BE2C (cell line): ENCODE measurements at places on chromosomes 6 and 20.

- no peak for DNase-seq
Observed at GRCh38 chr6:125872259-125872921, 81.6 kb downstream of the NCOA7 start.

- no peak for DNase-seq
Observed at GRCh38 chr6:152697634-152698033, at the start of gene MYCT1. Gene MYCT1 (plus strand): TSS chr6:152697897. CDS start chr6:152697903, 6 bp downstream.

GRCh38 chr6:72522735-72523141, 99.1 kb upstream of the KCNQ5 start:
- DNase-seq, result peak; percentile 19

GRCh38 chr6:6251555-6252280, 68.7 kb downstream of the F13A1 start:
- DNase-seq, result no peak

DNA sequence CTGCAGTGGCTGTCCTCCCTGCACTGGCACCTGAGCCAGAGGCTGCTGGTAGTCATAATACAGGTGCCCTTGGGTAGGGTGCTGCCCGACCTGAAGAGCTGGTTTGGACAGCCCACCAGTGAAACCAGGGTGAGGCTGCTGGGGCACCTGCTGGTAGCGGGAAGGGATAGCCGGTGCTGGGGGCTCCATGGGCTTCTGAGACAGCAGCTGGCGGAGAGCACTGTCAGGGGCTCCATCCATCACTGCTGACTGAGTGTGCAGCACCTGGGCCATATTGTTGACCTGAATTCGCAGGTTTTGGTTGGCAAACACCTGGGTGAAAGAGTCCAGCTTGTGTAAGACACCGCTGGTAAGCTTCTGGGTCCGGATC, 51.2 kb upstream of the MRPS10 start:
- no peak for DNase-seq

DNA sequence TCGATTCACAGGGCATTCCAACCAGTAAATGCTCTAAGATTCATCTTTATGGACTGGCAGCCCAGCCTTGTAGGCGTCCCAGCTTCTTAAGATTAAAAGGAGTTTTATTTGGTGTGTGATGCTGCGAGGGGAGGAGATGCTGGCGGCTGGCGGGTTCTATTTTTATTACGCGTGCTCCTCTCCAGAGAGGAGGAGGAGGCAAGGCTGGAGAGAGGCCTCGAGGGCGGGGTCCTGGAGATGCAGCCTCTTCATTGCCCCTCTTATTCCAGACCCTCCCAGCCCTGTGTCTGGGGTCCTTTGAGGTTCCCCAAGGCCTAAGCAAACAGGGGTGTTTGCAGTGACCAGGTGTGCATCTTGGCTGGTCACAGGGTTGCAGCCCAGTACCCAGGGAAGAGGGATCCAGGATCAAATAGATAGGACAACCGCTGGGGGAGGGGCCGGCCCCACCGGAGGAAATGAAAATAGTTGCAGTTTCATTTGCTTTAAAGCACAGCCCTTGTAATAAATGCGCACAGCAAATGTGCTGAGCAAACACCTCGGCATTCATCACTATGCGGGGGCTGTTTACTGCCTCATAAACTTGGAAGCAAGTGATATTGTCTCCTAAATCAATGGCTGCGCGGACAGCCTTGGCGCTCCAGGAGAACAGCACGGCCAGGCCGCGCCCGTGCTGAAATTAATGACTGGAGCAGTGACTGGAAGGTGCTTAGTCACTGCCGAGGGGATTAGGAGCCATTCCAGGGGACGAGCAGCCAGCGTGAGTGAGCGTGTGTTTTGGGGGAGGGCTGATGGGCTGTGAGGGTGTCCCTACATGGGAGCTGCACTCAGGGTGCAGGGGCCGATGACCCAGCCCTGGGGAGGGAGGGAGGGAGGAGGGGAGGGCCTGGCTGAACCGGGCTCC, 83.0 kb downstream of the TMEM242 start:
- no peak for DNase-seq

DNA sequence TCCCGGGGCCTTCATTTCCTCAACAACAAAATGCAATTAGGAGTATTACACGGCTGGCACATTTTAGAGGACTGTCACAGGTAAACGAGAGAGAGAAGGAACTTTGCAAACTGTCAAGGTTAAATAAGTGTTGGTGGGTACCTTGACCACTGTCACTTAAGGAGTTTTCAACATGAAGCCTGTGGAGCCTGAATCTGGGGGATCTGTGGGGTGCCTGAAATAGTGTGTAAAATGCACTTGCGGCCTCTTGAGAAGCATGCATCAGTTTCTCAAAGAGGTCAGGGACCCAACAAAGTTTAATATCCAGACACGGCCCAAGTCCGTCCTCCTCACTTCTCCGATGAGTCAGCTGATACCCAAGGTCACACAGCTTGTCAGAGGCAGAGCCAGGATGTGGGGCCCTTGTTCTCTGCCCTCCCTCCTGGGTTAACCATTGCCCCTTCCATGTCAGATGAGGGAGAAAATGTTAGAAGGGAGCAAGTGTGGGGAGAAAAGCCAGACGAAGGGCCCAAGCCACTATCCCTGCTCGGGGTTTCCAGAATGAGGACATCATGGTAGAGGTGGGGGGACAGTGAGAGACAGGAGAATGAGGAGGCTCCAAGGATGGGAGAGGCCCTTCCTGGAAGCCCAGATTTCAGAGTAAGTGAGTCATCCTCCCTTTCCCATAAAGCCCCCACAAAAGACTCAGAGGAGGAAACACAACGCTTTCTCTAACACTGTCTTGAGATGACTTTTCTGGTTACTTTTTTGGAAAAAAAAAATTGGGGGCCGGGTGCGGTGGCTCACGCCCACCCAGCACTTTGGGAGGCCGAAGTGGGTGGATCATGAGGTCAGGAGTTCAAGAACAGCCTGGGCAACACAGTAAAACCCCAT, 42.2 kb downstream of the C6orf132 start:
- no peak for DNase-seq

- no peak for DNase-seq
Observed at GRCh38 chr6:5866547-5867051, 140.1 kb downstream of the NRN1 start.

GRCh38 chr6:88359530-88360202, 193.5 kb upstream of the CNR1 start:
- DNase-seq, result no peak

GRCh38 chr20:3168829-3169590, 4.3 kb downstream of the LZTS3 start:
- DNase-seq, result no peak

GRCh38 chr6:154623391-154623790, 109.8 kb upstream of the SCAF8 start:
- no peak for DNase-seq

DNA sequence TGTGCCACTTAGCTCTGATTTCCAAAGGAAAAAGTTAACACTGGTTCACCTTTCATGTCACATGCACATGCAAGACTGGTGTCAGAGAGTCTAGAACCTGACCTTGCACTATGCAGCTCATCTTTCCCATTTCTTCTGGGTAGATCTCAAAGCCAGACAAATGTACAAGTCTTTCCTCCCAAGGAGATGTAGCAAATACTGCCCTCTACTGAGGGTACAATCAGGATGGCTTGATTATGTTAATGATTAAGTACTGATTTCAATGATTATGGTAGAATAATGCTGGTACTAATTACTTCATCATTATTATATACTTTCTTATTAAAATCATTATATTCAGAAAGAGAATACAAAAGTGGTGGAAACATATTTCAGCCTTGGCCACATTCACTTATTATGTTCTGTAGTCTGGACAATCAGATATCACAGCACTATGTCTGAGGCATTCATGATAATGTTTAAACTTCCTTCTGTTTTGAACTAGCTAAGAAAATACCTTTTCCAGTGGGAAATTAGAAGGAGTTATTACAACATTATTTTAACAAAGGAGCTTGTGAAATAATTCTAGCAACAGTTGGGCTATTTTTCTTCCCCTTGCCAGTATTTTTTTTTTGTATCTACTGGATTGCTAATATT, 68.5 kb upstream of the FOXO3 start:
- DNase-seq, result no peak

GRCh38 chr20:32291166-32291565, 13.7 kb downstream of the KIF3B start:
- DNase-seq, result no peak

- no peak for DNase-seq
Observed at GRCh38 chr6:167652042-167652700, 174.5 kb upstream of the AFDN start.

DNA sequence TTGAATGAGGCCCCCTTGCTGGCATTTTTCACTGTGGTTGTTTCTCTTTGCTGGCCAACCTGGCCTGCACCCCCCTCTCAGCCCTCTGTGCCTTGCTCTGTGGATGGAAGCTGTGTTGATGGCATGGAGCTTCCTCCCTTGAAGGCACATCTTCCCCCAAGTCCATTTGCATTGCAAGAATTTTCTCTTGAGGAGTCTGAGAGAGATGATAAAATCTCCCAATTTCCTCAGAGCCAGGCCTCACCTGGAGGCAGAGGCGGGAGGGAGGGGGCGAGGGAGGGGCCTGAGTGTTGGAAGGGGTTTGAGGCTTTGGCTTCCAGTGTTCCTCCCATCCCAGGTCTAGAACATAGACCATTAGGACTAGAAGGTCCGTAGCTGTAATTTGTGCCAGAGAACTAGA, 175.1 kb downstream of the SCP2D1 start:
- DNase-seq, result no peak

- no peak for DNase-seq
Observed at GRCh38 chr6:34583861-34584604, 27.9 kb upstream of the SPDEF start.

GRCh38 chr20:59668926-59669850, 64.8 kb downstream of the PHACTR3 start:
- DNase-seq, result no peak

DNA sequence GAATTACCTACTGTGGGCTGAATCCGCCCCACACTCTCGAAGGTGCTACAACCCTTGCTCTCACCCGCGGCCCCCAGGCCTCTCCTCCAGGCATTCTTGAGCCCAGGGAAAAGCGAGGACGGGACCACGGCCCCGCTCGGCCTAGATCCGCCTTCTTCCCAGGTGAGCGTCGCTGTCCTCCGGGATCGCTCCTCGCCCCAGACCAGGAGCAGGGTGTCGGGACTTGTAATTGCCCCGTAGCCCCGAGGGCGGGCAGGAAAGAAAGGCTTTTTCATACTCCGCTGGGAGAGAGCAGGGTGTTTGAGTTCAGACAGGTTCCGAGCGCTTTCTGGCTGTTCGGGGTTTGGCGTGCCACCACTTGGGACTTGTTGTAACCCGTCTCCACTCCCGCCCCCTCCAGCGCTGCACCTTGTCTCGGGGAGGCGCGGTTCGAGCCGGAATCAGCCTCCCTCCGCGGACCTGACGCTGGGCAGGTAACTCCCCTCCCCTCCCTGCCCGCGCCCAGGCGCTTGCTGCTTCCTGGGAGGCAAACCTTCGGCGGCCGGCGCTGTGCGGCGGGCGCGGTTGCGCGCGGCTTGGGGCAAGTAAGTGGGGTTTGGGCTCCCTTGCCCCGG, at the start of gene FAM83B:
TSS of gene FAM83B (plus strand) at position 529 of the 614 bp plus-strand sequence. CDS start 23,476 bp downstream, outside the sequence.
- DNase-seq, result peak; percentile 5

DNA sequence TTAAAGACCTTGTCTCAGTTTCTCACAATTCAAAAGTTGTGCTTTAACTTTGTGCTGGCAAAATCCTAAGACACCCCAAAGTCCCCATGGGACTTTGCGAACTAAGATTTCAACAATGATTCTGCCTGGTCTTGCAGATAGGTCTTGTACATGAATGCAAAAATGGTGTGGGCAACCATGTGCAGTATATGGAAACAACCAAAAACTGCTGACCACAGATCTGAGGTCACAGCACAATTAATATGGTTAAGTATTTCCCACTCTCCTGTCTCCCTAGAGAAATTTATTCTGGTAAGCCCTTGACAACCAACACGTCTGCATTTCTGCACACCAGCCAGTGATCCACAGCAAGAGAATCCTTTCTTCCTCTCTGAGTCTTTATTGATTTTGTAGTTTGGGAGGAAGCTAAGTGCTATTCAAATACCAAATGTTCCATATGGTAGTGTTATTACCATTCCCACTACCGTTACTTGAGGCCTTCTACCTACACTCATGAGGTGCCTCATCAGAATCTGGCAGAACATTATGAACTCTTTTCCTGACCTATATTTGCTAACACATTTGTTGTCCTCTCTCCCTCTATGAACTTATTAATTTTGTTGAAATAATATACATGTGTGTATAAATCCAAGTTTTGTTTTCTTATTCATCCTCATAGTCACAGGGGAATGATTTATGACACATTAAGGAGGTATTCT, 178.7 kb downstream of the ATXN1 start:
- no peak for DNase-seq

DNA sequence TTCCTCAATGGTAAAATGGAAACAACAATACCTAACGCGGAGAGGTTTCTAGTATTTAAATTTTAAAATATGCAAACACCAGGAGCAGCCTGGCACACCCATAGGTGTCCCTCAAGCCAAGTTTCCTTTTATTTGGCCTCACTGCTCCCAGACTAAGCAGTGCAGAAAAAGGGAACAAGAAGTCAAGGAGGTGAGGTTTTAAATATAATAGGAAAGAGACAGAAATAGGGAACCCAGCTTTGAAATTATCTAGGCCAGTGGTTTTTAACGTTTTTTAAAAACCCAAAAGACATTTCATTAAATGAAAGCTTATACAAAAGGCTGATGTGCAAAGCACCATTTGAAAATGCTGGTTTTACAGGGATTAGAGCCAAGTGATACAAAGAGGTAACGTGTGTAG, 109.6 kb downstream of the SLC22A3 start:
- DNase-seq, result no peak

- DNase-seq, result no peak
Observed at GRCh38 chr6:22064558-22064957, 232.3 kb downstream of the PRL start.

DNA sequence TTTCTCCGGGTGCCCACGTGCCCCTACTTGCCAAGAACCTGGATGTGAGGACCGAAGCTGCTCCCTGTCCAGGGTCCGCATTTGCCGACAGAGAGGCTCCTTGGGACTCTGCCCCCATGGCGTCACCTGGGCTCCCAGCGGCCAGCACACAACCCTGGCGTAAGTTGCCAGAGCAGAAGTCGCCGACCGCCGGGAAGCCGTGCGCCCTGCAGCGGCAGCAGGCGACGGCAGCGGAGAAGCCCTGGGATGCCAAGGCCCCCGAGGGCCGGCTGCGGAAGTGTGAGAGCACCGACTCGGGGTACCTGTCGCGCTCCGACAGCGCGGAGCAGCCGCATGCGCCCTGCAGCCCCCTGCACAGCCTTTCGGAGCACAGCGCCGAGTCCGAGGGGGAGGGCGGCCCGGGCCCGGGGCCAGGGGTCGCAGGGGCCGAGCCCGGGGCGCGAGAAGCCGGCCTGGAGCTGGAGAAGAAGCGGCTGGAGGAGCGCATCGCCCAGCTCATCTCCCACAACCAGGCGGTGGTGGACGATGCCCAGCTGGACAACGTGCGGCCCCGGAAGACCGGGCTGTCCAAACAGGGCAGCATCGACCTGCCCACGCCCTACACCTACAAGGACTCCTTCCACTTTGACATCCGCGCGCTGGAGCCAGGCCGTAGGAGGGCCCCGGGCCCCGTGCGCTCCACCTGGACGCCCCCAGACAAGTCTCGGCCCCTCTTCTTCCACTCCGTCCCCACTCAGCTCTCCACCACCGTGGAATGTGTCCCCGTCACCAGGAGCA, 28.3 kb downstream of the ZNF831 start:
- DNase-seq, result no peak

GRCh38 chr20:17227669-17228623, 1.1 kb downstream of the PCSK2 start:
- DNase-seq, result no peak

- no peak for DNase-seq
Observed at GRCh38 chr20:24877652-24878051, 71.4 kb upstream of the CST7 start.

GRCh38 chr20:53827292-53828087, 233.9 kb upstream of the ZNF217 start:
- no peak for DNase-seq

GRCh38 chr6:36492092-36492491, 49.3 kb downstream of the KCTD20 start:
- peak; percentile 19 for DNase-seq

- DNase-seq, result no peak
Observed at GRCh38 chr20:59004763-59005522, 2.1 kb downstream of the CTSZ start.
